ENCODE measurements at places on chromosomes 16 and 17.

GRCh38 chr17:55668312-55668920 lies 54.2 kb downstream of the TMEM100 start:
- no peak for DNase-seq

DNA sequence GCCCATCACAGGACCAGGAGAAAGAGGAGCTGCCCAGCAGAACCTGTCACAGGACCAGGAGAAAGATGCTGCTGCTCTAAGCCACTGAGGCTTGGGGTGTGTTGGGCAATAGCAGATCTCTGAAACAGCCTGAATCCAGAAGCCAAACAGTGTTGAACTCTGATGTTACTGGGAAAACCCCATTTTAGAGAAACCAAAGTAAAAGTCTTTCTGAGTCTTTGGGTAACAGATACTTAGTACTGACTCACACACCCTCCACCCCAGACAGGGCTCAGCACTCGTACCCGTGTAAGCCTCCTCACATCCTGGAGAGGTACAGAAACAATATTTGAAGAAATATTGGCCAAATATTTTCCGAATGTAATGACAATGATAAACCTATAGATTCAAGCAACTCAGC lies 82.8 kb upstream of the GNG13 start:
- DNase-seq: no peak

- no peak for DNase-seq
Measured at GRCh38 chr17:1228781-1229348, 41.4 kb upstream of the BHLHA9 start.

DNA sequence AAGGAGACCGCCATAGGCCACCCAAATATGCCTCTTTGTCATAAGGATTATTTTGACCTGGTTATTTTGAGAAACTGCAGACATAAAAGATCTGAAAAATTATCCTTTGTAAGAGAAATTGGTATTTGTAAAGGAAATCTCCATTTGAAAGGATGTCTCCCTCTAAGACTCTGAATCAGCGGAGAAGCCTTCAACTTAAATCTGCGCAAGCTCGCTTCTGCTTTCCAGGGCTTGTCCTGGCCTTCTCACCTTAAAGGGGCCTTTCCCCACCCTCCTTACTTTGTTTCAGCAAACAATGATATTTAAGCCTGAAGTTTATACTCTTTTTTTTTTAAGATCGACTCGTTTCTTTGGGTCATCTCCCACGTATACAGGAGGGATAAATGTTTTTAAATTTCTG lies 34.5 kb downstream of the HSBP1 start:
- DNase-seq: no peak

- DNase-seq: no peak
Measured at GRCh38 chr17:28598389-28598788, 436 bp downstream of the SPAG5 start.

- no peak for DNase-seq
Measured at GRCh38 chr17:34584805-34585416, 5.5 kb downstream of the TMEM132E start.
